ENCODE measurements at places on chromosomes 16 and 17.

- no peak for DNase-seq
These were observed 6.2 kb downstream of the BRCA1 start for GRCh38 chr17:43118679-43119615.

DNA sequence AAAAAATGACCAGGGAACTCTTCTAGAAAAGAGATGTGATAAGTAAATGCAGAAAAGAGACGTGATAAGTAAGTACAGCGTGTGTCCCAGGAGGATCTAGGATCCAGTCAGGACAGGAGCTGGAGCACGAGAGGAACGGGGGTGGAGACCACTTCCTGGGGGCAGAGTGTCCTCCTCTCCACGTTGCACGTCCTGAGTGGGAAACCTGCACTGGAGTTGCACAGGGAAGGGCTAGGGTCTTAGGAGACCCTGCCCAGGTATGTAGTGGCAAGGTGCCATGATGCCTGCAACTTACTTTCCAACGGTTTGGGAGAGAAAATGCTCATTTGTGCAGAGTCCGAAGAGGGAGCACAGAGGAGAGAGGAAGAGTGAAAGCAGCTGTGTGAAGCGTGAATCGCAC lies 55.8 kb downstream of the RNF213 start:
- no peak for DNase-seq

GRCh38 chr17:82031303-82031884 lies at the start of gene RAC3:
TSS of gene RAC3 (plus strand) at chr17:82031678. CDS start at chr17:82031762, 84 bp downstream.
- no peak for DNase-seq

DNA sequence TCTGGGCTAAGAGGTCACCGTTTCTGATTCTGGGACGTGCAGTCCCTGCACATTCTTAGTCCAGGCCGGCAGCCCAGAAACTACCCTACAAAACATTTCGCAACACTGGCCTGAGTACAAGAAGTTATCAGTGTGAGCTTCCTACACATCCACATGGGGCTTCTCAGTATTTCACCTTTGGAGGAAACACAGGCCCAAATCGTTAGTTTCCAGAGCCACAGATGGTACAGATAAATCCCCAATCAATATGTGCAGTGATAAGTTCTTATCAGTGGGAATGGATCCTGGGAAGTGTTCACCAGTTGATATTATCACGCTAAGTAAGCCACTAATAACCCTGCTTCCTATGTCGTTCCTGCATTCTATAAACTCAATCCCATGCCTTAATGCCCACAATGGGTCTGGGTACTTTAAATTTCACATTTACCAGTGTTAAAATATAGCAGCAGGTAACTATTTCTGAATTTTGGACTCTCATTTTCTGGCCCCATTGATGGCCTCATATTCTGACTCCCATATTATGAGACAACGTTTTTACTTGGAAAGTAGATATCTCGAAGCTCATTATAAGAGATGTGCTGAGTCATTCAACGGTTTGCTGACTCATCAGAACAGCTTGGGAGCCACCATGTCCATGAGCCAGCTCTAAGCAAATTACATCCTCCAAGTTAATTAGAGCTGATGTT lies 370.2 kb upstream of the MAF start:
- DNase-seq: no peak

DNA sequence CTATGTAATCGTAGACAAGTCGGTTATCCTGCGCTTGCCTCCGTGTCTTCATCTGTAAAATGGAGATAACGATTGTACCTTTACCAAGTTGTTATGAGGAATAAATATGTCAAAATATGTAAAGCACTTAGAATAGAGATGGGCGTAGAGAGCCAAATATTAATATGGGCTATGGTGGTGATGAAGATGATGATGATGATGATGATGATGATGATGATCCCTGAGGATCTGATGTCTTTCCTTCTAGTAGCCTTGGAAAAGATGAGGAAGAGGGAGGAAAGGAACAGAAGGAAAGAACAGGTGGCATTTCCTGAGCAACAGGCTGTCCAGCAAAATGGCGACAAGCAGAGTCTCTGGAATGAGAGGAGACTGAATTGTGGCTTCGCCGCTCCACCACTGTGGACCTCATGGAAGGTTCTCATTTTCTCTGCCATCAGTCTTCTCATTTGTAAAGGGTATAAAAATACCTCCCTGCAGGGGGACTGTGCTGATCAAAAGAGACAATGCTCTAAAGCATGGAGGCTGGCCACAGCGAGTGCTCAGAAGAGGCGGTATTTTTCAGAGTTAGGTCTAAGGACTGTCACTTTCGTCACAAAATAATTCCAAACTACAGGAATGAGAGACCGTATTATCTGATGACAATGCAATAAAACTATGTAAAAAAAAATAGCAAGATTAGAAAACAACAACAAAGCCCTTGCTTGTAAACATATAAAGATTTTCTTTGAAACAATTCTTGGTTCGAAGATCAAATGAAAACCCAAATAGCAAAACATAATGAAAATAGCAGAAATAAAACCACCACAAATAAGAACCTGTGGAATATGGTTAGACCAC lies 17.2 kb upstream of the RCVRN start:
- no peak for DNase-seq

- DNase-seq: no peak
These were observed 209.5 kb downstream of the AATF start for GRCh38 chr17:37158290-37158689.

- DNase-seq: no peak
These were observed 415 bp upstream of the FOXF1 start for GRCh38 chr16:86509759-86510464.

GRCh38 chr16:68223072-68223471 lies 12.9 kb downstream of the ESRP2 start:
- DNase-seq: no peak

DNA sequence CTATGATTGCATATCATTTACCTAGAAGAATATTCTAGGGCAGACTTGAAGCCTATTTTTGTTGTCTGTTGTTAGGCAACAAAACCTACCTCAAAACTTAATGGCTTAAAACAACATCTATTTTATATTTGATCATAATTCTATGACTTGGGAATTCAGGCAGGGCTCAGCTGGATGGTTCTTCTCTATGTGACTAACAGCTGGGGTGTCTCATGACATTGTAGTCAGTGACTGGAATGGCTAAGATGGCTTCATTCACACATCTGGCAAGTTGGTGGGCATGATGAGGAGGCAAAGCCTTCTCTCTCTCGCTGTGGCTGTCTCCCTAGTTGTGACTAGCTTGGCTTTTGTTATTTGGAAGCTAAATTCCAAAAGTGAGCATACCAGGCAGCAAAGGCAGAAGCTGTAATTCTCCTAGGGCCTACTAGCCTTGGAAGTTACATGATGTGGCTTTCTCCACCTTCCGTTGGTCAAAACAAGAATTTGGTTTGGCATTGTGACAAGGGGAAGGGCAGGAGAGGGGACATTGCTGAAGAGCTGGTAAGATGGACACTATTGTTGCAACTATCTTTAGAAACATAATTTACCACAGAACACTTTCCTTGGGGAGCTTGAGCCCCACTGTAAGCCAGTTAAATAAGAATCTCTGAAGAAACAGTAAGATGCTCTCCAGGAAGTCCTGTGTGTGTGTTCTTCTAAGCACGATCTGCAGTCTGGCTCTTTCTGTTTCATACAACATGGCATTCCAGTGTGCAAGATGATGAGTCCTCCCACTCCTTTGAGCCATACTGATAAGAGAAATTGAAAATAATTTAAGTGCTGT lies 39.4 kb downstream of the ZNRF1 start:
- no peak for DNase-seq

- DNase-seq: no peak
These were observed 467.7 kb downstream of the CDH11 start for GRCh38 chr16:64654178-64654577.
